CD8-positive, alpha-beta memory T cell (primary cell): ENCODE measurements at places on chromosomes 12 and 14. TPM values are rescaled to one million over a fixed set of nuclear protein-coding genes. Genes with fewer than 3 reads are reported as not detected.

- H3K4me1 ChIP-seq = no peaks in the 10 kb centered on the region
- no peak overlapping the region for H3K4me3 ChIP-seq
- no peaks in the 10 kb centered on the region for H3K36me3 ChIP-seq
Measured at GRCh38 chr14:42192738-42193653, 586.3 kb downstream of the LRFN5 start.

GRCh38 chr12:110733900-110734299 lies 8.8 kb downstream of the PPP1CC start:
- DNase-seq = no peak
- H3K4me3 ChIP-seq = no peak overlapping the region
- no peaks in the 10 kb centered on the region for H3K27me3 ChIP-seq
- H3K27ac ChIP-seq = no peak overlapping the region
- H3K36me3 ChIP-seq = peaks cover 15% of the 10 kb centered on the region

The MMAB gene
- total RNA-seq = 38.5 TPM

The RNFT2 gene
- 14.6 TPM for total RNA-seq

GRCh38 chr14:103613517-103613916 lies 15.5 kb upstream of the KLC1 start:
- H3K36me3 ChIP-seq = no peaks in the 10 kb centered on the region
- H3K27me3 ChIP-seq = peaks cover 5% of the 10 kb centered on the region
- DNase-seq = no peak
- peaks cover under 1% of the 10 kb centered on the region for H3K4me1 ChIP-seq

The SERPINA1 gene
- 0.40 TPM for total RNA-seq

The DIO3 gene
- not detected for total RNA-seq

DNA sequence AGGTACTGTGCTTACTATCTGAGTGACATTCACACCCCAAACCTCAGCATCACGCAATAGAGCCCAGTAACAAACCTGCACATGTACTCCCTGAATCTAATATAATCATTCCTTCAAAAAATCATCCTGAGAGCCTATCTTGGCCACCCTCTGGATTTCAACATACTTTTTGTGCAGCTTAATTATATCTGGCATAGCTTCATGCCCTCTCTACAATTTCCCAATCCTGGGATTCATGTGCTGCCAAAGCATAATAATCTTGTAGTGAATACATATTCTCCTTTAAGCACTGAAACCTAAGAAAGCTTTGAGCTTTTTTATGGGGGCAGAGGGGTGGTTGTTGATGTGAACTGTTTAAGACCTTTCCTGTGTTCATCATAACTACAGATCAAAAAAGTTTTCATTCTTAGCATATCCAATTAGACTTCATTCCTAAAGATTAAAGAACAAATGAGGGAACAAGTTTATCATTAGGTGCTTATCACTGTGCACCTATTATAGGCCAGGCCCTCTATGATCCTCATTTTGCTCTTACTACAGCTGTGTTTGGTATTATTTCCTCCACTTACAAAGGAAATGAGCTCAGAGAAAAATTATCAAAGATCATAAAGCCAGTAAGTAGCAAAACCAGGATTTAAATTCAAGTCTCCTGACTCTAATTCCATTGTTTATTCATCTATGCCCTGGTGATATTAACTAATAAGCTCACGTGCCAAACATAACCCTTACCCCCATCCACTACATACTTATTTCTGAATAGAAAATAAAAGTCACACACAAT lies 51.2 kb downstream of the SINHCAF start:
- no peaks in the 10 kb centered on the region for H3K36me3 ChIP-seq
- no peak overlapping the region for H3K27ac ChIP-seq
- no peaks in the 10 kb centered on the region for H3K4me1 ChIP-seq
- no peak overlapping the region for H3K4me3 ChIP-seq

The LRTM2 gene
- total RNA-seq = not detected

DNA sequence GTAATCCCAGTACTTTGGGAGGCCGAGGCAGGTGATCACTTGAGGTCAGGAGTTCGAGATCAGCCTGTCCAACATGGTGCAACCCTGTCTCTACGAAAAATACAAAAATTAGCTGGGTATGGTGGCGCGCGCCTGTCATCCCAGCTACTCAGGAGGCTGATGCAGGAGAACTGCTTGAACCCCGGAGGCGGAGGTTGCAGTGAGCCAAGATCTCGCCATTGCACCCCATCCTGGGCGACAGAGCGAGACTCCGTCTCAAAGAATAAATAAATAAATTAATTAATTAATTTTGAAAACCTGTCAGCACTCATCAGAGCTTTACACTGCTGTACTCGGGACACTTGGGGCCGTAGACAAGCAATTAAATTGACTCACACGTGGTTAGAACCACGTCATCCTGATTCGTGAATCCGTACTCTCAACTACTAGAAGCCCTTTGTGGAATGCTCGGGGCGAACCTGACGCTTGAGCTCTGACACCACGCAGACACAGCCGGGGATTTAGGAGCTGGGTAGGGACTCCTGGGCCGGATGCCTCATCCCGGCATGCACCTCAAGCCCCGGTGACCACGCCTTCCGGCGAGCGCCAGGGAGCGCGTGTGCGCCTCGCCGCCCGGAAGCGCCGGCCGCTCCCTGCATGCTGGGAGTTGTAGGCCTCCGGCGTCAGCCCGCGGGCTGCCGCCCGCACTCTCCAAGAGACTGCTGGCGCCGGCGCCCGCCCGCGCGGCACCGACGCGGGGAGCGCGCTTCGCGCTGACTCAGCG lies at the start of gene XPOT:
XPOT (plus strand) TSS at position 686 of the 763 bp plus-strand sequence. CDS start 5,644 bp downstream, outside the sequence.
- H3K4me1 ChIP-seq = peaks cover 12% of the 10 kb centered on the region
- DNase-seq = peak; percentile 95
- peak within 1 kb of the TSS; percentile 86 for H3K27ac ChIP-seq

The STYX gene
- 20.9 TPM for total RNA-seq

The ACOT6 gene
- total RNA-seq = not detected

The TSHR gene
- total RNA-seq = not detected

The CCDC177 gene
- total RNA-seq = not detected

GRCh38 chr12:128755566-128755965 lies 68.2 kb downstream of the SLC15A4 start:
- H3K4me1 ChIP-seq = no peaks in the 10 kb centered on the region
- H3K36me3 ChIP-seq = no peaks in the 10 kb centered on the region
- no peaks in the 10 kb centered on the region for H3K27me3 ChIP-seq

GRCh38 chr12:93039930-93040329 lies 110.8 kb upstream of the EEA1 start:
- no peaks in the 10 kb centered on the region for H3K36me3 ChIP-seq
- DNase-seq = no peak
- no peaks in the 10 kb centered on the region for H3K27me3 ChIP-seq
- no peak overlapping the region for H3K27ac ChIP-seq
- no peak overlapping the region for H3K4me3 ChIP-seq

DNA sequence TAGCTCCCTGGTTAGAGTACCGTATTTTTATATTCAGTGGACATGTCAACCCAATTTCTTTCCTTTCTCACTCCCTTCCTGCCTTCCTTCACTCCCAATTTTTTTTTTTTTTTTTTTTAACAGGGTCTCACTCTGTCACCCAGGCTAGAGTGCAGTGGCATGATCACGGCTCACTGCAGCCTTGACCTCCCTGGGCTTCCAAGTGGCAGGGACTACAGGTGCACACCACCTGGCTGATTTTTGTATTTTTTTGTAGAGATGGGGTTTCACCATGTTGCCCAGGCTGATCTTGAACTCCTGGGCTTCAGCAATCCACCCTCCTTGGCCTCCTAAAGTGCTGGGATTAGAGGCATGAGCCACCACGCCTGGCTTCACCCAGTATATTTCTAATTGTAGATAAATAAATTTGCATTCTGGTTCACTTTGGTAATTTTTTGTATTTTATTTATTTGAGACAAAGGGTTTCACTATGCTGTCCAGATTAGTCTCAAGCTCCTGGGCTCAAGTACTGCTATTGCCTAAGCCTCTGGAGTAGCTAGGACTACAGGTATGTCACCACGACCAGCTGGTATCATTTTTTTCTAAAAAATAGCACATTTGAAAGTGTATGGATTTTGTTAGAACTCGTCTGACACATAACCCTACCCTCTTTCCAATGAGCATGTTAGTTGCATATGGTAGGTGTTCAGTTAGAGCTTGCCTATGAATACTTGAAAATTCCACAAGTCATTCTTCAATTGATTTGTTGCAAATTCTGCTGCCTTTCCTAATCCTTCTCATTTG lies 15.7 kb downstream of the SLC38A2 start:
- no peak for DNase-seq
- peaks cover 26% of the 10 kb centered on the region for H3K36me3 ChIP-seq
- H3K27ac ChIP-seq = no peak overlapping the region
- no peaks in the 10 kb centered on the region for H3K27me3 ChIP-seq
- H3K4me1 ChIP-seq = no peaks in the 10 kb centered on the region

DNA sequence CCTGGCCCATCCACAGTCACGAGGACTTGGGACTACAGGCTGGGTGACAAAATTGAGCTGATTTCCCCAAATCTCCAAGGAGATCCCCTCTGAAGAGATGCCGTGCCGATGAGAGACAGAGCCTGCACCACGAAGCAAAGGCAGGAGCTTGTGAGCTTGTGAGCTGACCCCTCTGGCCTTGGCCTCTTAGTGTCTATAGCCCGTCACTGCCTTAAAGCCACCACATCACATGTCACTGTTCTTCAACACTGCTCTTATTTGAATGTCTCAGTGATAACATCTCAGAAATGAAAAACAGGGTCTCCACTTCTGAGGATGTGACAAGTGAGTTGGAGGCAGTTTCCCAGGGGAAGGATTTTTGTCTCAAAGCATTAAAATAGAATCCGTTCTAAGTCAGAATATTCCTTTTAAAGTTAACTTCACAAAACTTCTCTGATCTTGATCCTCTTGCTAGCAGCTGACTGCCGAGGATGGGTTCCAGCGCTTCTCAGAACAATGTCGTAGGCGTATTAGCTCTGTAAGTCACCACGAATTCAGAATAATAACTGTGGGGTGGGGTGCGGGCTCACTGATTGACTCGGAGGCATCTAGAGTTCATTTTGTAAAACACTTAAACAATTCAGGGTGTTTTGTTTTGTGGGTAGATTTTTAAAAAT lies 37.5 kb downstream of the CHST11 start:
- peak overlapping the region; percentile 52 for H3K27ac ChIP-seq
- H3K4me3 ChIP-seq = peak overlapping the region; percentile 27
- DNase-seq = peak; percentile 60
- peaks cover 84% of the 10 kb centered on the region for H3K4me1 ChIP-seq
- H3K36me3 ChIP-seq = no peaks in the 10 kb centered on the region
- no peaks in the 10 kb centered on the region for H3K27me3 ChIP-seq

The TOMM20L gene
- total RNA-seq = 0.37 TPM

- H3K27ac ChIP-seq = no peak overlapping the region
- no peak for DNase-seq
- H3K4me3 ChIP-seq = no peak overlapping the region
- no peaks in the 10 kb centered on the region for H3K36me3 ChIP-seq
- H3K27me3 ChIP-seq = no peaks in the 10 kb centered on the region
Measured at GRCh38 chr12:68158432-68158831, 1.1 kb downstream of the IFNG start.

The AQP6 gene
- total RNA-seq = not detected

GRCh38 chr14:73238941-73239340 lies 1.6 kb downstream of the PAPLN start:
- peaks cover 48% of the 10 kb centered on the region for H3K27me3 ChIP-seq
- no peaks in the 10 kb centered on the region for H3K4me1 ChIP-seq
- DNase-seq = no peak
- H3K27ac ChIP-seq = no peak overlapping the region
- no peaks in the 10 kb centered on the region for H3K36me3 ChIP-seq

GRCh38 chr14:106578481-106578880 lies 1052.1 kb downstream of the TMEM121 start:
- no peak overlapping the region for H3K27ac ChIP-seq
- no peak for DNase-seq
- no peaks in the 10 kb centered on the region for H3K36me3 ChIP-seq
- no peaks in the 10 kb centered on the region for H3K4me1 ChIP-seq
- H3K4me3 ChIP-seq = no peak overlapping the region

DNA sequence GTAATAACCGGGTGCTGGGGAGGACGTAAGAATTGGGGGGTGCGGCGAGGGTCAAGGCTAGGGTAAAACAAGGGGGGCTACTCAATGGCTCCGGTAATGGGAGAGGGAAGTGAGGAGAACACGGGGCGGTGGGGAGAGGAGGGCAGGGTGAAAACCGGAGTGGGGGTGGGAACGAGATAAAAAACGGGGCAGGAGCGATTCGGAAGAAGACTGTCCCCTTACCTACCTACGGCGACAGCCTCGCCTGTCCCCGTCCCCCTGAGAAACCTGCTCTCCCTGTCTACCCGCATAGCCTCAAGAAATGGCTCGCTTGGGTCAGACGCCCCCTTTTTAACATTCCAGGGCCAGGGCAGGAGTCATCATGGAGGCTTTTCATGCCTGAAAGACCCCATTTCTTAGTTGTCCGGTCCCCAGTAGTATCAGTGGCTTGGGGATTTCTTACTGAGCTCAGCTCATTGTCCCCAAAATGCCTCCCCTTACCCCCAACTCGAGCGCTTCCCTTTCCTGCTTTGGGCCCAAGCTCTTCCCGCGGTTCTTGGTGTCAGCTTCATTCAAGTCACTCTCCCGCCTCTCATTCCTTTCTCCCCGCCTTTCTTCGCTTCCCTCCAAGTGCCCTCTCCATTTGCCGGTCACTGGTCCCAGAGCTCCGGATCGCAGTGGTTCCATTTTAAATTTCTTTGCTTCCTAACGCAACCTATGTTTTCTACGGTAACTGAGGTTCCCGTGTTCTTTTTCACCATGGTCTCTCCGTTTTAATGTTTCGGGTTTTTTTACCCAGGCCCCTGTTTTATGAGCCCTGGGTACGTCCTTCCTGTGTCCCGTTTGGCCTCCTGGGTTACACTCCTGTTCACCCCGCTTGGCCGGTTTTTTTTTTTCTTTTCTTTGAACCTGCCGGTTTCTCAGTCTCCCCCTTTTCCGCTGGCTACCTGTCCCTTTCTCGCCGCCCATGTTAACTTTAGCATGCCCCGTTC lies 1.2 kb upstream of the WSB2 start:
- peaks cover 40% of the 10 kb centered on the region for H3K4me1 ChIP-seq
- DNase-seq = no peak
- H3K27me3 ChIP-seq = no peaks in the 10 kb centered on the region
- H3K4me3 ChIP-seq = peak overlapping the region; percentile 76

- no peaks in the 10 kb centered on the region for H3K4me1 ChIP-seq
- no peak for DNase-seq
- H3K27ac ChIP-seq = no peak overlapping the region
- H3K36me3 ChIP-seq = no peaks in the 10 kb centered on the region
Measured at GRCh38 chr12:115485503-115485902, 792.0 kb downstream of the MED13L start.

The WNT5B gene
- not detected for total RNA-seq

GRCh38 chr14:56159066-56159465 lies 40.9 kb downstream of the PELI2 start:
- H3K36me3 ChIP-seq = no peaks in the 10 kb centered on the region
- no peak for DNase-seq
- no peaks in the 10 kb centered on the region for H3K4me1 ChIP-seq
- H3K27ac ChIP-seq = no peak overlapping the region

The KRT85 gene
- not detected for total RNA-seq

The SLCO1B1 gene
- not detected for total RNA-seq

- DNase-seq = no peak
- H3K4me3 ChIP-seq = no peak overlapping the region
- no peak overlapping the region for H3K27ac ChIP-seq
- no peaks in the 10 kb centered on the region for H3K36me3 ChIP-seq
- no peaks in the 10 kb centered on the region for H3K27me3 ChIP-seq
Measured at GRCh38 chr12:84954415-84954814, 41.8 kb upstream of the SLC6A15 start.

The DHRS2 gene
- 3.0 TPM for total RNA-seq
